Activated CD4-positive, alpha-beta memory T cell treated with anti-CD3 and anti-CD28 coated beads for 36 hours (primary cell): ENCODE measurements at places on chromosomes 7 and 10.

GRCh38 chr10:62374862-62375710 is 917 bp downstream of the ZNF365 start:
- no peak for DNase-seq

GRCh38 chr7:27634671-27635493 is 27.8 kb downstream of the HIBADH start:
- no peak for DNase-seq

DNA sequence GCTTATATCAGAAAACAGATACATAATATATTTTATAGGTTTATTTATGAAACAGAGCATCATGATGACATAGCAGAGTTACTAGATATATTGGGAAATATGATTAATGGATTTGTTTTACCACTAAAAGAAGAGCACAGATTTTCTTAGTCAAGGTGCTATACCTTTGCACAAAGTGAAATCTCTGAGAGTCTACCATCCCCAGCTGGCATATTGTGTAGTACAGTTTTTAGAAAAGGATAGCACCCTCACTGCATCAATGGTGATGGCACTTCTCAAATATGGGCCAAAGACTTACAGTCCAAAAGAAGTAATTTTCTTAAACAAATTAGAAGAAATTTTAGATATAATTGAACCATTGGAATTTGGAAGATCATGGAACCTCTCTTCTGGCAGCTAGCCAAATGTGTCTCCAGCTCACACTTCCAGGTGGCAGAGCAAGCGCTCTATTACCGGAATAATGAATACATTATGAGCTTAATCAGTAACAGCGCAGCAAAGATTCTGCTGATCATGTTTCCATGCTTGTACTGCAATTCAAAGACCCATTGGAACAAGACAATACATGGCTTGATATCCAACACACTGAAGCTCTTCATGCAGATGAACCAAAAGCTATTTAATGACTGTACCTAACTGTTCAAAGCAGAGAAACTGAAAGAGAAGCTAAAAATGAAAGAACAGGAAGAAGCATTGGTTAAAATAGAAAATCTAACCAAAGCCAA is 21.9 kb upstream of the CREB3L2 start:
- no peak for DNase-seq

DNA sequence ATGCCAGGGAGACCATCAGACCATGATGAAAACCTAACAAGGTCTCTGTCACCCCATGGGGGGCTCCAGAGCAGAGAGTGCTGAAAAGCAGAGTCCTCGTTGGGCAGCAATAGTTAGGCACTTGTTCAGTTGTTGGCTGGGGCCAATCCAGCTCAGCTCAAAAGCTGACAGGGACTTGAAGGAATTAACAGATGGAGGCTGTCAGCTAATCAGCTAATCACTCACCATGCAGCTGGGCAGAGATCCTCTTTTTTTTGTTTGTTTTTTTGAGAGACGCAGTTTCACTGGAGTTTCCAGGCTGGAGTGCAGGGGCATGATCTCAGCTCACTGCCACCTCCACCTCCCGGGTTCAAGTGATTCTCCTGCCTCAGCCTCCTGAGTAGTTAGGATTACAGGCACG is 18.1 kb downstream of the CEP55 start:
- no peak for DNase-seq

- DNase-seq = no peak
These were observed 22.9 kb downstream of the ACTR1A start for GRCh38 chr10:102479651-102480050.

DNA sequence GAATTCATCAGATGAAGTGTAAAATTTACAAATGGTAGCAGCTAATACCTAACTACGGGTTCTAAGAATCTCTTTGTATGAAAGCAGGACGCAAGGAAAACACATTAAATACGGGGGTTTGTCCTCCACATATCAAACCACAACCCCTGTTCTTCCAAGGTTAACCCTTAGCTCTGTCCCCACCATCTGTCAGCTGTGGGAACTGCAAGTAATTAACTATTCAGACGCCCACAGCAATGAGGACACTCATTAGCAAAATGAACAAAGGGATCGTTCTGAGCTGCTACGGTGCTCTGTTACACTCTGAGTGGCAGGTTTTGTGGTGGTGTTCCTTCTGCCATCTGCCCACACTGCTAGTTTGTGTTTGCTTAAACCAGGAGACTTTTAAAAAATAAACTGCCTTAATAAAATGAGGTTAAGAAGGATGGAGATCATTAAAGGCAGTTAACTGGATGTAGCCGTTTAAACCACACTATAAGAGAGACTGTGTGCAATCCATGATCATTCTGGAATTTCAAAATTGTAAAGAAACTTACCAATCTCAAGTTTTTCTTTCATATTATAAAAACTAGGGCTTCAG is 51.4 kb downstream of the C10orf67 start:
- peak; percentile 53 for DNase-seq

DNA sequence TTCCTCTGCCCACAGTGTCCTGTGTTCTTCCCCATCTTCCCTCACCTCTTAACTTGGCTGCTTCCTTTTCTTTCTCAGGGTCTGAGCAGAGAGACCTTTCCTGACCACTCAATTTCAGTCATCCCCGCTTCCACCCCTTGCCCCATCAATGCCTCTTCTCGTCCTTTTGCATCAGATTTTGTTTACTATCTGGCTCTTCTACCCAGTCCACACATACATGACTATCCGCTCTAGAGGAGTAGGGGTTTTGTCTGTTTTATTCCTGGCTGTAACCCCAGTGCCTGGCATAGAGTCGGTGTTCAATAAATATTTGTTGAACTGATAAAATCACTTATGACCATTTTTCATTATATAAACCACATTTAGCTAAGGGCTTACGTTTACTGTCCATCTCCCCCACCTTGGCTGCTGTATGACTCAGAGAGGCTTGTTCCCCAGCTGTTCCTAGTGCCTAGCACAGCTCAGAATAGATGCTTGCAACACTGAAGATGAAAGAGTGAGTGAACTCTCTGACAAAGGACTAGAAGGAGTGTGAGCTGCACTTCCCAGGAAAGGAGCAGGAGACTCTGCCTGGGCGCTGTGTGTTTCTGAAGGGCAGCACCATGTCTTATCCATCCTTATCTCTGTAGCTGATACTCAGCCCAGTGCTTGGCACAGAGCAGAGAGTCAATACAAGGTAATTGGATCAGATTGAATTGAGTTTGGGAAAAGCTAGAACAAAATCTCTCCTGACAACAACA is 21.9 kb downstream of the ARID5B start:
- no peak for DNase-seq

- DNase-seq = no peak
These were observed 233.1 kb downstream of the PARD3 start for GRCh38 chr10:34581801-34582532.
